AG04450 (cell line): ENCODE measurements at places on chromosomes 1 and 21.
A peak's percentile ranks its signal among the peaks of the same experiment; 100 is the strongest.

GRCh38 chr1:213669964-213670691, 317.6 kb upstream of the PROX1 start:
- no peak for DNase-seq

- no peak for DNase-seq
Measured at GRCh38 chr1:159005161-159005560, 4.5 kb upstream of the IFI16 start.

DNA sequence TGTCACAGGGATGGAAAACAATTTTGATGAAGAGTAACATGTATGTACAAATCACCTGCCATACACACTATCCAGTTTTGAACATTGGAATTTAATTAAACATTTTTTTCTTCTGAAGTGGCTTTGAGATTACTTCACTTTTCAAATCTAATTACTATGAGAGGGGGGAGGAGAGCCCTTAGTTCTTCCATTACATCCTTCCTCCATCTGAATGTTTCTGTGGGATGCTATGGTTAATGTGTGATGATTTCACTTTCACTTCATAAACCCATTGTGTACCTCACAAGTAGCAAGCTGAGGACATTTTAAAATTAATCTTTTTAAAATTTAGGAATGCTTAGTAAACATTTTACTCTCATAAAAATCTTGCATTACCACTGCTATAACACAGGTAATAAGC, 156.9 kb downstream of the RUNX1 start:
- DNase-seq: no peak

GRCh38 chr1:17629460-17629859, 90.0 kb downstream of the ARHGEF10L start:
- no peak for DNase-seq

DNA sequence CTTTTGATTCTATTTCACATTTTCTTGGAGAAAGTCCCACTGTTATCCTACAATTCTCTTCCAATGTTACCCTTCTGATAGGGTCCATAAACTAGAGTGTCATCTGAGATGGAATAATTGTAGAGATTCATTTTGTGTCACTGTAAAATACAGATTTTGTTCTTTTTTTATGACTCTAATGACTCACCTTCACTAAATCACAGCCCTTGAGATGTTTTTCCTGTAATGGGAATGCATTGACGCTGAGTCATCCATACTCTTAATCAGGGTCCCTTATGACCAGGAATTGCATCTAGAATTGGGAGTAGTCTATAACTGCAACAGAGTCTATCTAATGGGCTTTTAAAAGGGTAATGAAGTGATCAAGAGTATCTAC, 315.5 kb downstream of the TGFB2 start:
- DNase-seq: no peak

DNA sequence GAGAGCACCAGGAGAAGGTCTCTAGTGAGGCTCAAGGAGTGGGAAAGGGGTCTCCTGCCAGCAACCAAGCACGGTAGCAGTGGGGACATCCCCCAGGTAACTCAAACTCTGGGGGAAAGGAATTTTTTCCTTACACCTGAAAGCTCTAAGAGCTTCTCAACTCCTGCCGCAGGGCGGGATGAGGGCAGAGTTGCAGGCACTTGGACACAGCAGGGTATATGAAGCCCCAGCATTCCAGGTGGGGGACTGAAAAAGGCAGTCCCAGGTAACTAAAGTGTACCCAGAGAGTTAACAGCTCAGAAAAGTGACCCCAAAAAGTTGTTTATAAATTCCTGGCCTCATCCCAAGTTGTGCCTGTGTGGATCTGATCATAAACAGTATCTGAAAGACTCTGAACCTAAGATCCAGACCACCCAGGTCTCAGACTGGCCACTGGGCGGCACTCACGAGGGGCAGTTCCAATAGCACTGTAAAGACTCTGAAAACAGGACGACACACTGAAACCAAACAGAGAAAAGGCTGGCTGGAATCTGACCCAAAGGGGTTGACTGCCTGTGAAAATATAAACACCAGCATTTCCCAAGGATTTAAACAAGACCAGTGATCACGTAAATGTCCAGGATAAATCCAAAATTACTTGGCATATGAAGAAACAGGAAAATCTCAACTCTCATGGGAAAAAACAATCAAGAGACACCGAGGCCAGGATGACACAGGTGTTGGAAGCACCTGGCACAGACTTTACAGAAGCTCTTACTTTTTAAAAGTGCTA, 47.5 kb downstream of the HSF2BP start:
- peak; percentile 82 for DNase-seq
